Fibroblast of skin of scalp (primary cell): ENCODE measurements at places on chromosomes 4 and X.

DNA sequence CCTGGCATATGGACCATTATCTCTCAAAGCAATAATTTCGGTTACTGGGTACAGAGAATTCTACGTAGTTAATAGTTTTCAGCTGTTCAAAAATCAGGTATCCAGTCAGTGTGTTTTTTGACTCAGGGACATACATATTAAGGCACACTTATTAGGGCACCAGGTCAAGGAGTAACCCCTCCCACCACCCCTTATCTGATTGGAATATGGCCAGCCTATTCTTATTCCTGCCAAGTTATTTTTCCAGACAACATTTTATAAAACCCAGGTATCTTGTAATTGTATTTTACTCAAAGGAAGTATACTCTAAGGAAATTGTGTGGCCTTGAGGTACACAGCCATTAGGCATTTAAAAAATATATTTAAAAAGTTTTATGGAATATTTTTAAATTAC is 4.3 kb downstream of the ZFX start:
- no peak for DNase-seq

DNA sequence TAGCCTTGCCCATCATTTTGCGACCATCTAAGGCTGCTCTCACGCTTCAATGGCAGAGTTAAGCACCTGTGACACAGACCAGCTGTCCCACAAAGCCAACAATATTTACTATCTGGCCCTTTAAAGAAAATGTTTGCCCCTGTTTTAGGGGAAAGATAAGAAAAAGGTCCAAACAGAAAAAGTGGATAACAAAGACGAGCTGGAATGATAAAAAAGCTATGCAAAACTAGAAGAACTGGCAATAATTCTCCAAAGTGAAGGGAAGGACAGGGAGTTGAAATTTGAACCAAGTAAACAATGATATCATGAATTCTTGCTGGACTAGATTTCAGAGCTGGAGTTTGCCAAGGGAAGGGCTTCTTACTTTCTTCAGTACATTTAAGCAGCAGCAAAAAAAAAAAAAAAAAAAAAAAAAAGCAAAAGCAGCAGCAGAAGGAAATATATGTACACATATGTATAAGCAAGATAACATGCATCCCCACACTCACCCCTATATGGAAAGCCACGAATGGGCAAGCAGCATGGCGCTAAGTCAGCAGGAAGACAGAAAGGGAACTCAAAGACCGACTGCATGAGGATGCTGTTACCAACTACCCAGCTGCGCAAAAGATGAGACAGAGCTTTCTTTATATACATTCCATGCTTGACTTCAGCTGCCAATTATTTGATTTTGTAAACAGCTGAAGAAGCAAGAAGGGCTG is 12.5 kb downstream of the TRAPPC2 start:
- DNase-seq: peak; percentile 42

DNA sequence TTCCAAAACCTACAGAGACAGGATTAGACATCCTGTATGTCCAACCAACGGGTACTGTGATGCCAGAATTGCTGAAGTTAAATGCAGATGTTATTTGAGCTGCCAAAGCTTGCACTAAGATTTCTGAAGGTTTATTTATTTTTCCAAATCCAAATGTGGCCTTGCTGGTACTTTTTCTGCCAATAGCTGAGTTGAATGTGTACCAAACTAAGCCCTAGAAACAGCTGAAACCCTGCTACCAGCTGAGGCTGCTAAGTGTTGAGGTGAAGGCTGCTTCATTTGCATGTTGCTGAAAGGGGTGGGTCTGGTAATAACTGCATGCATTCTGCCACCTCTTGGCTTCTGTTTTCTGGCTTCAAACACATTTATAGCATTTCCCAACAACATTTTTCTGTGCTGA is 366.5 kb downstream of the FAT4 start:
- no peak for DNase-seq

GRCh38 chrX:1673337-1673736 is 58.5 kb downstream of the ASMT start:
- no peak for DNase-seq

DNA sequence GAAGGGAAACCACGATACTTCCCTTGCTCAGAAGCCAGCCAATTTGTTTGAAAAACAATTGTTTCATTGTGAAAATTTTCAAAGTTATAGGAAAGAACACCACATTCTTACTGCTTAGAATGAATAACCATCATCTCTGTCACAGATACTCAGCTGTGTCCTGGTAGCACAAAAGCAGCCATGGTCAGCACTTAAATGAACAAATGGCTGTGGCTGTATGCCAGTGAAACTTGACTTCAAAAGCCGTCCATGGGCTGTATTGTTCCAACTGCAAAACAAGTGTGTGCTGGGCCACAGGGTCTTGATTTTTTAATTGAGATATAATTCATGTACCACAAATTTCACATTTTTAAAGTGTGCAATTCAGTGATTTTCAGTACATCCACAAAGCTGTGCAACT is 19.6 kb downstream of the NSDHL start:
- no peak for DNase-seq

- no peak for DNase-seq
These were observed 3.3 kb upstream of the PORCN start for GRCh38 chrX:48505481-48505880.

DNA sequence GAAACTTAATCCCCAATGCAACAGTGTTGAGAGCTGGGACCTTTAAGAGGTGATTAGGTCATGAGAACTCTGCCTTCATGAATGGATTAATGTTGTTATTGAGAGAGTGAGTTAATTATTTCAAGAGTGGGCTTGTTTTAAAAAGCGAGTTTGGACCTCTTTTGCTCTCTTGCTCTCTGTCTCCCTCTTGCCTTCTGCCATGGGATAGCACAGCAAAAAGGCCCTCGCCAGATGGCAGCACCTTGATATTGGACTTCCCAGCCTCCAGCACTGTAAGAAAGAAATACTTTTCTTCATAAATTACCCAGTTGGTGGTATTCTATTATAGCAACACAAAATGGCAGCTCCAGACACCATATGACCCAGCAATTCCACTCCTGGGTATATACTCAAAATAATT is 7.0 kb upstream of the ATP6AP2 start:
- DNase-seq: peak; percentile 15

- peak; percentile 23 for DNase-seq
These were observed 612 bp downstream of the CPLX1 start for GRCh38 chr4:825063-825970.

GRCh38 chrX:100710816-100711215 is 21.1 kb downstream of the SYTL4 start:
- DNase-seq: no peak

GRCh38 chrX:17433965-17434364 is 59.0 kb downstream of the NHS start:
- DNase-seq: no peak

DNA sequence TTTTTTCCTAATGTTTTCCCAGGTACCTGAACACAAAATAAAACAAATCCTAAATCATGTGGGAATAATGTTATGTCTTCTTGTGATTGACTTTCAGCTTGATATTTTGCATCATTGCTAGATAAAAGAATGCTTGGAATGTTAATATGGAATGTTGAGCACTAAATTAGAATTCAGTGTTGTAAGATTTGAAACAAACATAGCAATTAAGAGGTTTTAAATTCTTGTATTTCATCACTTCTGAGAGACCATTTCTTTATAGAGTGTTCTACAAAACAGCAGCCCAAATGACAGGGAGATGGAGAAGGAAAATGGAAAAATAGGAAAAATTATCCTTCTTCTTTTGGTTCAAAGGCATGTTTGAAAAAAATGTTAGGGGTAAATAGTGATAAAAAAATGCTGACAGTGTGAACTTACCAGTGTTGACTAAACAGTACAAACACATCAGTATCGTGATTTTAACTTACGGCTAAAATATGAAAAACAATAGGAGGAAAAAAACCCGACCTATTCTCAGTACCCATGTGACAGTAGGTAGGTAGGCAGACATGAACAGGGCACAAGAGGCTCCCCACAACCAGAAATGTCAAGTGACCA is 102.6 kb upstream of the PDE5A start:
- DNase-seq: peak; percentile 53

GRCh38 chr4:88063634-88064296 is 56.3 kb downstream of the PKD2 start:
- no peak for DNase-seq

DNA sequence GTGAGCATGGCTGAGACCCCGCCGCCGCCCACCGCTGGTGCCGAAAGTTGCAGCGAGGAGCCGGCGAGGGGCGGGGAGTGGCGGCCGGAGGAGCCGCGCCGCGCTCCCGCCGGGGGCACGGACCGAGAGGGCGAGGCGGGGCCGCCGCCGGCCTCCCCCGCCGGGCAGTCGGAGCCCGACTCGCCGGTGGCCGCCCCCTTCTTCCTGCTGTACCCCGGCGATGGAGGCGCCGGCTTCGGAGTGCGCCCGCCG is 16.5 kb downstream of the UTP3 start:
- DNase-seq: no peak

DNA sequence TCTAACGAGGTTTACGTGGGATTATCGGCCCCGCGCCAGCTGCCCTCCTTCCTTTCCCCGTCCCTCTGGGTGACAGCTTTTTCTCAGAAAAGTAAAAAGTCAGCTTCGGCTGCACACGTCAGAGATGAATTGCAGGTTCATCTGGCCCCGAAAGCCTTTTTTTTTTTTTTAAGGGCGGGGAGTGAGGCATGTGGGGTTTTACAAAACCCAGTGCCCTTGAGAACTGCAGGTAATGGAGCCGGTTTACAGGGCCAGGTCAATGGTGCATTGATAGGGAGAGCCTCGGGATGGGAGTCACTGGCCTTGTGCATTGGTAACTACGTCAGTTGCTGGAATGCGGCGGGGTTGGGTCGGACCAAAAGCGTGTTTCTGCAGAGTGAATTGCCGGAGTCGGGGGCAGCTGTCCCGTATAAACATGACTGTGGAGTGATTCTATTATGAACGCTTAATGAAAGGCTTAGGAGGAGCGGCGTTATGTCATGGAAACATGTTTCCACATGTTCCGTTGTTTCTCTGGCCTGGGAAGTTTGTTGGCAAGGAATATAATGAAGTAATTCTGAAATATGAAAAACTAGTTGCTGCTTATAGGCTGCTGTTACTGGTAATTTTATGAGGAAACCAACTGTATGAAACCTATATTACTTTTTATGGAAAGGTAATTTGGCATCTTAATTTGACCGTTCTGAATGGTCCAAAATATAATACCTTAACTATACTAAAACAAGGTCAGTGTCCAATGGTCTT is 1.1 kb downstream of the HSPA4L start:
- peak; percentile 18 for DNase-seq

- DNase-seq: peak; percentile 93
These were observed 66.7 kb upstream of the PGRMC2 start for GRCh38 chr4:128354205-128354821.

DNA sequence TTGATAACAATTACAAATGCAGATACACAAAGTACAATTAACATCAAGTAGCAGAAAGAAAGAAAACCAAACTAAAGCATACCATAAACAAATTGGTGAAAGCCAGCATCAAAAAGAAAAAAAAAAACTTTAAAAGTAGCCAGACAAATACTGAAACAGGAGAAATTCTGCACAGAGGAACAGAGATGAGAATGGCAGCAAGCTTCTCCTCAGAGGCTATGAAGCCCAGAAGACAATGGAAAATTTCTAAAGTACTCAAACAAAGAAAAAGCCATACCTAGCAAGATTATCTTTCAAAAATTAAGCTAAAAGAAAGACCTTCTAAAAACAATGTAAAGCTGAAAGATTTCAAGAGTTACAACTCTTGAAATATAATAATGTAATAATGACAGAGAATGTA is 471.3 kb downstream of the SPOCK3 start:
- DNase-seq: no peak

GRCh38 chr4:77092975-77093374 is 17.2 kb upstream of the CCNI start:
- peak; percentile 39 for DNase-seq

- DNase-seq: peak; percentile 74
These were observed 53.0 kb upstream of the DAPP1 start for GRCh38 chr4:99763635-99764101.

DNA sequence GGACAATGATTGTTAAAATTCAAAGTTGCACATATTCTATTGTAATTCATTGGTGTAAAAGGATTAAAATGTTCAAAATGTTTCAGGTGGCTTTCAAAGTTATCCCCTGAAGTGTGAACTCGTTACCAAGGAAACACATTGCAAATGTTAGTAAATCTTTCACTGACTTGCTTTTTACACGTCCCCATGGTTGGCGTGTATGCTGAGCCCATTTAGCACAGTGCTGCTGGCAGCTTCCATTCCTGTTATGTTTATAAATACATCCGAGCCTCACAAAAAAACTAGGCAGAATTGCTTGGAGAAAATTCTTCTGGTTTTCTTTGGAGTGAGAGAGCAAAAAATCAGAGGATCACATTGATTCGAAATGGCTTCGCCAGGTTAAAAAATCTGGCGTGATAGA is 105.9 kb upstream of the HPGD start:
- no peak for DNase-seq

- peak; percentile 72 for DNase-seq
These were observed 155.0 kb upstream of the ANKRD50 start for GRCh38 chr4:124867536-124867935.

GRCh38 chrX:7389576-7389975 is 241.6 kb upstream of the PUDP start:
- peak; percentile 2 for DNase-seq

DNA sequence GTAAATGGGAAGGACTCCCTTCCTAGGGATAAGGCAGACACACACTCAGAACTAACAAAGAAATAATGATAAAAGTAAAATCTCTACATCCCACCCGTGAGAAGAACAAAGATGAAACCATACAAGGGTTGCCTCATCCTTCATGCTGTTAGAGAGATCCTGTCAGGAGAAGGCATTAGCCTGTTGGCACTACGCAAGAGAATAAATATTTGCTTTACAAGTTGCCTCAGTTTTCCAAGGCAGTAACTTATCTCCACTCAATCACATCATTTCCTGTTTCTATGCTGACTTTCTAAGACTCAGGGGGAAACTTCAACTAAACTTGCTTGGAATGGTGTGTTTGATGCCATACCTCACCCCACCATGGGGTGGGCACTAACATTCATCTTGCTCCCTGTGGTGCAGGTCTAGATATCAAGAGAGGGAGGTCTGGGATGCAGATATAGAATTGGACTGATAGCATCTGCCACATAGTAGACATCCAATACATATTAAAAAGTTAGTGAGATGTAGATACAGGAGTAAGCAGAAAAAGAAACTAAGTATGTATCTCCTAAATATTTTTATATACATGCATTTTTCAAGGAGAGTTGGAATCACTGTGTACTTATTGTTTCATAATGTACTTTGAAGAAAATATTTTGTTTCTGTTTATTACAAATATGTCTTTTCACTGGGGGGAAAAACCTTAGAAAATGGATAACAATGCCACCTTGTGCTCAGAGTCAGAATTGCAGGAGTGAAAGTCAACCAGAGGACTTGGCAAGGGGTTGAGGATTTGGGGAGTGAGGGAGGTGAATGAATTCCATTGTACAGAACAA is 57.2 kb upstream of the BEX4 start:
- DNase-seq: peak; percentile 27

DNA sequence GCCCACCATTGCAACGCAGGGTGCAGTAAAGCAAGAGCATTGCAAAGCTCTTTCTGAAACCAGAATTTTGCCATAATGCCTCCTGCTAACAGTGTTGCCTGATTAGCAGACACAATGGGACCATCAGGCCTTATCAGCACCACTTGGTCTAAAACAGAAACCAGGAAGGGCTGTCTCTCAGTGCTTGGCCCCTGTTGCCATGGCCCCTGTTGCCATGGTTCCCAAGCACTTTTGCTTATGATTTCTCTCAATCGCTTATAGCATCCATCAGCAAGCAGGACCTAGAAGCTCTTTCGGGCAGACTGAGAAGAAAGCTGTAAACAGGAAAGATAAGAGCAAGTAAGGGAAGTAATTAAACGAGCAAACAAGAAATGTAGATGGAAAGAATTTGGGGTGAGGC is 36.8 kb downstream of the RTL5 start:
- no peak for DNase-seq

GRCh38 chrX:34426334-34426733 is 230.8 kb downstream of the TMEM47 start:
- DNase-seq: no peak
